ENCODE measurements at places on chromosomes 2 and 18.

DNA sequence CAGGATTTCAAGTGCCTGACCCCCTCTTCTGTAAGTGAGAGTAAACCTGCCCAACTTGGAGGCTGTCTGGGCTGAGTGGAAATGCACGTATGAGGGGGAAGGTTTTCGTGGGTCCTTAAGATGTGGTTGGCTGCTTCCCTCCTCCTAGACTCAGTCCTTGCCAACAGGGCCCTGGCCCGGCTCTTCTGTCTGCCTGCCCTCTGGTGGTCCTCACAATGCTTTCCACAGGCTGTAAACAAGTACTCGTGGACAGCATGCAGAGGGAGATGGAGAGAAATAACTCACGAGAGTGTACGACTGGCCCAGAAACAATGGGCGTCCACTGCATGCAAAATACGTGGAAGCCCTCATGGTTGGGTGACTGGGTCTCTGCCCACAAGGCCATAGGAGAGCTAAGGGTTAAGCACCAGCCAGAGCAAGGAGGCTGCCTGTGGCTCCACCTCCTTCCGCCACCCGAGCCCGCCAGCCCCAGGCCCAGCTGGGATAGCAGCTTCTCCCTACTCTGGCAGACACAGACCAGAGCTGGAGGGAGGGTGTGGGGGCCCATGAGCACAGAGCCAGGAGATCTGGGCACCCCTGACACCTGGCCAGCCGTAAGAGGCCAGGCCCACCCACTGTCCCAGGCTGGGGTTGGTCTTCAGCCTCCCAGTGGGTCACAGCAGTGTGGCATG, 17.0 kb upstream of the ARHGEF4 start:
- DNase-seq = no peak

DNA sequence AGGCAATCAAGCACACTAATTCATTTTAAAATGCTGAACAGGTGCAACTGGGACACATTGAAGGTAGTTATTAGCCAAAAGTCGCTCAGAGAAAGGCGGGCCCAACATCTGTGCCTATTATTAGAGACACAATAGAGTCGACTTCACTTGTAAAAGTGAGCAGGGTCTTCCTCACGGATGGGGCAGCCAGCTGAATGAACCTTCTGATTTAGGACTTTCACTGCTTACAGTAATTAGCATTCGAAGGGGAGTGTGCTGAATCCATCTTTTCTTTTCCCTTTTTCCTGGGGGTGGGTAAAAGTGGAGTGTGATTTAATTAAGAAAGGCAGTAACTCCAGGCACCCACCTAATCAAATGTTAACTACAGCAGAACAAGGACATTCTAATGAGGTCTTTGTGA, 677.7 kb downstream of the DCDC2C start:
- DNase-seq = no peak

GRCh38 chr2:157685572-157685971, 56.9 kb upstream of the ACVR1C start:
- DNase-seq = no peak

- DNase-seq = no peak
Measured at GRCh38 chr2:141195087-141195486, 935.7 kb downstream of the LRP1B start.

GRCh38 chr2:170377500-170378207, 199.7 kb downstream of the MYO3B start:
- DNase-seq = no peak

GRCh38 chr2:144099340-144099739, 420.6 kb downstream of the ZEB2 start:
- DNase-seq = no peak

DNA sequence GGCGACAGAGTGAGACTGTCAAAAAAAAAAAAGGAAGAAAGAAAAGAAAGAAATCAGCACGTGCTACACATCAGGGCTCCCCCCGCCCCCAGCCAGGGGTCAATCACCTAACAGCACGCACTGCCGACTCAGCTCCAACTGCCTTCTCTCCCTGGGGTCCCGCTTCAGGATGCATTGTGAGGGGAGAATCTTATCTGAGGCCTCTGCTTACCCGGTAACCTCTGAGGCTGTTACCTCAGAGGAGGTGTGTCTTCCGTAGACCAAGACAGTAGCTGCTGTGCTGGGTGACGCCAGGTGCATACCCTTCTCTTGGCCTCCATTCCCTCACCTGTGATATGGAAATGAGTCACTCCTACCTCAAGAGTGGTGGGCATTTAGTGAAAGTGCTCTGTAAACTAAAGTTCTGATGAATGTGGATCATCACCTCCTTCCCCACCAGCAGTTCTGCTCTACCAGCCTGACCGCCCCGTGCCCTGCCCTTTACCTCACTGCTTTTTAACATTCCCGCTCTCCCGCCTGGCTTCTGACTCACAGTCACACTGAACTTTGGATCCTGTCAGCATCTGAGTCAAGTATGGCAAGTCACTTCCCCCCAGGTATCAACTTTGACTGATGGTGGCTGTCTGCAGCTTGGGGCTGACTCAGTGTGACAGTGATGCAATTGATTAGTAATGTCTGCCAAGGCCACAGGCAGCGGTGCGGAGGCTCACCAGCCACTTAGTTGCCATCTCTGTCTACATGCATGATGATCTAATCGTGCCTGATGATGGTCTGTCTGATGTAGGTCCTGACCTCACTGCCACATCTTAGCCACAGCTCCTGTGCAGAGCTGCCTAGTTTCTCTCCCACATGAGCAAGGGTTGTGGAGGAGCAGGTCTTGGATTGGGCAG, 20.1 kb downstream of the ARID5A start:
- no peak for DNase-seq

DNA sequence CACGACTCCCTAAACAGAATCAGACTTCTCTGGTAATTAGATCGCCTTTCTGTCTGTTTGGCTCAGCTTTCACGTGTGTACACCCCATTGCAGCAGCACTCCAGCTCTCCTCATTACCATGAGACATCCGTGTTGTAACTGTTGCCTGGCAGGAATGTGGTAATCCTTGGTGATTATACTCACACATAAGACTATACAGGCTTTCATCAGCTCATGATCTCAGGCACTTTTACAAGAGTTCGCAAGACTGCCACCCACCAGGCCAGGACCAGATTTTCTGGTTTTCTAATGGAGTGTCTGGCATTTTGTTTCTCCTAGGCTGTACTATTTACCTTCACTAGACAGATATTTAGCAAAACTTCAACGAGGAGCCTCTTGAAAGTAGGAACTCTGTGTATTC, 50.2 kb downstream of the ACVR1 start:
- DNase-seq = no peak

GRCh38 chr2:141393214-141393545, 737.6 kb downstream of the LRP1B start:
- DNase-seq = no peak

- DNase-seq = no peak
Measured at GRCh38 chr18:22109535-22109934, 59.9 kb upstream of the GATA6 start.

DNA sequence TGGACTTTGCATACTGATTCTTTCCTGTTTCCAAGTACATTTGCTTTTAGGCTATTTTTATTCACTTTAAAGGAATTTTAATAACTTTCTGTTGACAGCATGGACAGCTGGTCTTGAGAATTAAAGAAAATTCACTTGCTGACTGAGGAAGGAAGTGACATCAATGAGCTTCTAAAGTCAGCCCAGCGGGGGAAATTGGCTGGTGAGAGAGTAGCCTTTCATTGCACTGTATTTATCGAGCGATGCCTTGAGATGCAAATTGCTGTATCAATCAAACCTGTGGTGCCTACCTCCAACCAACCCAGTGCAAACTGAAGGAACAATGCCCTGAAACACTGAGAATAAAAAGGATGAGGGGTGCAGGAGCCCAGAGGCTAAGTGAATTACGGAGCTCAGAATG, 91.4 kb upstream of the AQP4 start:
- DNase-seq = no peak
